Activated CD4-positive, alpha-beta T cell treated with anti-CD3 and anti-CD28 coated beads, Interleukin-2, amount 10 ng/mL, durations not matched to agents 24 days and 14 days (primary cell): ENCODE measurements at places on chromosomes 1 and 21.

DNA sequence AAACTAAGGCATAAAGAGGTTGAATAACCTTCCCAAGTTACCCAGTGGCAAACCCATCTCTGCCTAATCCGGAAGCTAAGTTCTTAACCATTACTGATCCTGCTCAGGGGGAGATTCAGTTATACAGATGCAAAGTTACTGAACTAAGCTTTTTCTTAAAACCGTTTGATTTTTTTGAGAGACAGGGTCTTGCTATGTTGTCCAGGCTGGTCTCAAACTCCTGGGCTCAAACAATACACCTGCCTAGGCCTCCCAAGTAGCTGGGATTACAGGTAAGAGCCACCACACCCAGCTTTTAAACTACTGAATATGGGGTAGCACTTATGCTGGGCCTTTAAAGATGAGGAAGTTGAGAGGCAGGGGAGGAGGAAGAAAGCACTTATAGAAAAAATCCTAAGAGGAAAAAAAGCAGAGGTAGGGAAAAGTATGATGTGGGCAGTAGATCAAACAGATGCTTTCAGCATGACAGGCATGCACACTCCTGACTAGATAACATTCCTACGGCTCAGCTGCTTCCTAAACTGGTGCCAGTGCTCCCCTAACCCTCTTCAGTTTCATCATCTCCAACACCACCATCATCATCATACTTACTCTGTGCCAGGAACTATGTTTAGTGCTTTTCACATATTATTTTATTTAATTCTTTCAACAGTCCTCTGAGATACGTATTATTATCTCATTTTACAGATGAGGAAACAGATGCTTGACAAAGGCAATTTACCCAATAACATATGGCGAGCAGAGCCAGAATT is 5.8 kb downstream of the PAFAH2 start:
- no peak for DNase-seq

DNA sequence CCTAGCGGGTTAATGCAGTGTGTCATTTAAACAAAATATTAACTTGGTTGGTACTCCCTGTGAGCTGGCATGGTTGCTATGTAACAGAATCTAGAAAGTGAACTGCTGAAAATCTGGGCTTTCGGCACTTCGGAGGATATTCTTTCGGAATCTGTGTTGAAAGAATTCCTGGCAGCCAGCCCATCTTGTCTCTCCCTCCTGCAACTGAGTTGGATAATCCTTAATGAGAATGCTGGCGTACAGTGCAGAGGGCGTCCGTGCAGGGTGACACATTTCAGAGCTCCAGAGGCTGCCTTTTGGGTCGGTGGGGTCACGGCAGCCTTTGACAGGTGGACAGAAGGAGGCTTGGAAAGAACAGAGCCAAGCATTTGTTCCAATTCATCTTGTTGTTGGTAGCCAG is 3.7 kb downstream of the KAZN start:
- no peak for DNase-seq

- DNase-seq, result no peak
Measured at GRCh38 chr1:77513839-77514763, 168.4 kb downstream of the ZZZ3 start.

DNA sequence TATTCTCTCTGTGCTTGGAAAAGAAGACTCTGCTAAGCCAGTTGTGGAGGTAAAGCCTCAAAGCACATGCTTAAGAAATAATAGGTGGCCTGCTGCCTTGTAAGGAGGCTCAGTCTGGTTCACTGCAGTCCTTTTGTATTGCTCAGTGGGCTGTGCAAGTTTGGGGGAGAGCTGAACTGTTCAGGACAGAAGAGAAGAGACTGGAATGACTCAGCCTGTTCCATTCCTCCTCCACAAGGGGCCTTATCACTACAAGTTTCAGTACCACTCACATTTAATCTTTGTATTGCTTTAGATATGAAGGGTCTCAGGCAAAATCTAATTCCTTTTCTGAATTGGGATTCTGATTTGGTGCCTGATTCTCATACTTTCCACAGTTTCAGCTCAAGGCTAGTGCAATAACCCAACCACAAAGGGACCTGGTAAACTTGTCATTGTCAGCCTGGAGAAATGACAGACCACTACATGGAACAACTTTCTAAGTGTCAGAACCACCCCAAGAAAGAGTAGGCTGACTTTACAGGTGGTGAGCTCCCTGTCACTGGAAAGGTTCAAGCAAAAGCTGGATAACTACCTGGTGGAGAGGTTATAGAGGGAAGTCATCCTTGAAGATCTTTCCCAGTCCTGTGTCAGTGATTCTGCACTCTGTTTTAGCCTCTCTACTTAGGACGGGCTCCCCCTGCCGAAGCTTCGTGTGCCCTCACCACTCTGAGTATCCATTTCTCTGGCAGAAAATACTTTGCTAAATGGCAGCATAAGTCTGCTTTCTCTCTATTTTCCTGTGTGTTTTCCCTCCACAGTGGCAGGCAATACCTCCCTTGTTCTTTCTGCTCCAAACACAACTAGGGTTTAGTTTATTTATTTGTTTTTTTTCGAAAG is 162.9 kb upstream of the GJB5 start:
- DNase-seq, result no peak

DNA sequence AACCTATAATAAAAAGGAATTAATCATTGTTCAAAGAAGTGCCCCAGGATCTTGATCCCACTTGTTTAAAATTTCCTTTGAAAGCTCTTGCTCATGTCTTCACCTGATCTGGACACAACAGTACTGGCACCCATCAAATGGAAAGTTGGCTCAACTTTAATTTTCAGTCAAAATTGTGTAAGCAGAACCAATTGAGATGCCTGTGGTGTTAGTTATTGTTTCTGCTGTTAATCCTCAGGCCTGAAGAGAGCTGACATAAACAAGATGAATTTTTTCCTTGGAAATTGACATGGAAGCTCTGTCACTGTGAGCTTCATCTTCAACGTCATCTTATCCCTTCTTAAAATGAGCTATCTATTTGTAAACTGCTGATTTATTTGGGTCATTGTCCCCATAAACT is 88.3 kb upstream of the TNFSF4 start:
- no peak for DNase-seq

- DNase-seq, result peak; percentile 61
Measured at GRCh38 chr1:85179522-85179921, 21.3 kb downstream of the SYDE2 start.

- no peak for DNase-seq
Measured at GRCh38 chr1:25662061-25662460, 45.5 kb downstream of the MAN1C1 start.

- DNase-seq, result no peak
Measured at GRCh38 chr21:18285379-18285778, 40.7 kb downstream of the CHODL start.

GRCh38 chr1:223831755-223832636 is 13.8 kb downstream of the TP53BP2 start:
- DNase-seq, result no peak

GRCh38 chr1:67953301-67953700 is 97.1 kb downstream of the DIRAS3 start:
- no peak for DNase-seq

DNA sequence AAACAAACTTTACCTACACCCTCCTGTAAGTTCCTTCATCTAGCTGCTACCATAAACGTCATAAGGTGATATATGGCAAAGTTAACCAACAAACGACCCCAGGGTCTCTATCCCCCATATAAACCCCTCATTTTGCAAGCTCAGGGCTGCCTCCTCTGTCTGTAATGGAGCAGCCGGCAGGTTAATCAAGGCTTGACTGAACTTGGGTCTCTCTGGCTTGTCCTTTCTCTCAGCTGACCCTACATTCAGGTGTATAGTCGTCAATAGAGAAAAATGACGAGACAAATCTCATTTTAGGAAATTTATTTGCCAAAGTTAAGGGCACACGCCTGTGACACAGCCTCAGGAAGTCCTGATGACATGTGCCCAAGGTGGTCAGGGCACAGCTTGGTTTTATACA is 67.4 kb downstream of the WDR4 start:
- no peak for DNase-seq

- no peak for DNase-seq
Measured at GRCh38 chr1:200751717-200752116, 13.0 kb downstream of the CAMSAP2 start.

GRCh38 chr1:231219422-231220401 is 21.3 kb upstream of the GNPAT start:
- DNase-seq, result no peak

GRCh38 chr21:43957611-43958362 is 54.3 kb upstream of the TRAPPC10 start:
- no peak for DNase-seq

DNA sequence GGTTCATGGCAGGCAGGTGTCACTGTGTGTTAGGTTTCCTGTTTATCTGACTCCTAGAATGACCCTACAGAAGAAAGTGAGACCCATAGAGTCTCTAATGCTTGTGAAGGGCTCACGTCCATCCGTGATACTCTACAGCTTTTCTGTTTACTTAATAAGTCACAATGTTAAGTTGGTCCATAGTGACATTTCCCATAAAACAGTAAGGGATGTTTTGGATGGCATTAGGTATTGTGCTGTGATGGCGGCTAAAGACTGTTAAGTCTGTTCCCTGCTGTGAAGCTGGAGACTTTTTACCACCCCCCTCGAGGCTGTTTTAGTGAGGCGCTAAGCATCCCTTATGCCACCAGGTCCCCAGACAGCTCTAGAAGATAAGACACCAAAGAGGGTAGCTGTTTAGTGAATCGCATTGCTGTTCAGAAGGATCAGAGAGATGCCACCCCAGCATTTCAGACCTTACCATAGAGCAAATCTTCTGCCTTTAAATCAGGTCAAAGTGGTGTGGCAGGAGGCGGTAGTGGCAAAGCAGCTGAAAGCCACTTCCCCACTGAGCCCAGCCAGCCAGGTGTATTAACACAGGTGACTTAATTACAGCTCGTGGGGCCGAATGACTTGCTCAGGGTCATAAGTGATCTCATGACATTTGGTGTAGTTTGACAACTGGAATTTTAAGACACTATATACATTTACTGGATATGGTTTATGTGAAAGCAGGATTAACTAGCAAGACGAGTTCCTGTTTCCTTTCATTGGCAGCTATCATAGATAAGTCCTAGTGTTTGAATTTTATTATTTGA is 25.0 kb downstream of the SLC37A1 start:
- no peak for DNase-seq

DNA sequence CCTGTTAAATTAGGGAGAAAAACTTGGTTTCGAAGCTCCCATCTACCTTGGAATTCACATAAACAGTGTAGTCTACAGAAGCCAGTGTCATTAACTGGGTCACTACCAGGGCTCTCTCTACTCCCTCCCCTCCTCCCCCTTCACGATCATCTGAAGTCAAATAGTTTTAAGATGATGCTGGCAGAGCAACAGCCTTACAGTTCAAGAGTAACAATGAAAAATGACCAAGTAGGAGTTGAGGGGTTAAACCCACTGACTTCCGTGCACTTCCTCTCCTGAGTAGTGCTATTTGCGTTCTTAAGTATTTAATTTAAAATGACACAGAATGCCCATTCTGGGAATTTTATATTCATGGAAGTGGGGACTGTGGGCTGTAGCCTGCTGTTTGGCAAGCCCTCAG is 236.9 kb downstream of the SIPA1L2 start:
- no peak for DNase-seq

- no peak for DNase-seq
Measured at GRCh38 chr21:29033871-29034270, 9.4 kb downstream of the USP16 start.
